HuH-7.5 (cell line): ENCODE measurements at places on chromosomes 11 and 22.

- no peak for DNase-seq
These were observed 4.6 kb upstream of the MUC6 start for GRCh38 chr11:1041149-1041467.

DNA sequence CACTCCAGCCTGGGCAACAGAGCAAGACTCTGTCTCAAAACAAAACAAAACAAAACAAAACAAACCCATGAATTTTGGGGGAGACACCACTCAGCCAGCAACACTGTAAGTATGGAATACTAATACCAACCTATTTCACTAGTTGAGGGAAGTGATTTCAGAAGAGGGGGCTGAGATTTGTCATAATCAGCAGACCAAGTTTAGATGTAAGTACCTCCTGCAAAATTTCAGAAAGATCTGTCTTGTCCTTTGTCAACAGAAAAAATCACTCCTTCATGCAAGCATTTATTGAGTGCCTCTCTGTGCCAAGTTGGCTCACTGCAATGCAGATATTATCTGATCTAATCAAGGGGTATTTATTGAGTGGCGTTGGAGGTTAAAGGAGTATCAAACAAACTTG lies 23.4 kb upstream of the ADA2 start:
- DNase-seq: no peak

- DNase-seq: no peak
These were observed 9.5 kb downstream of the GNB1L start for GRCh38 chr22:19845054-19845722.

DNA sequence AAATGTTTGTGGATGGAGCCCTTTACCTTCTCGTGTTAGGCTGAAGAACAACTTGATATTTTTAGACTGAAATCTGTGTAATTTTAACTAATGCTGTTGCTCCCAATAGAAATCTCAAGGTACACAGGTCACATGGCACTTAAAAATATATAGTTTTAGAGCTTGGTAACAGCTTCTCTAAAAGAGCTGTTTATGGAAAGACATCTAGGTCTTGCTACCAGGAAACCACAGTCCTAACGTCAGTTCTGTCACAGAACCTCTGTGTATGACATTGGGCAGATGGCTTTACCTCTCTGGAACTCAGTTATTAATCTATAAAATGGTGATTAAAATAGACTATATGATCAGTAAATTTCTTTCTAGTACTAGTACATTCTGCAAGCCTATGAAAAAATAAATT lies 35.4 kb downstream of the PAK1 start:
- no peak for DNase-seq

DNA sequence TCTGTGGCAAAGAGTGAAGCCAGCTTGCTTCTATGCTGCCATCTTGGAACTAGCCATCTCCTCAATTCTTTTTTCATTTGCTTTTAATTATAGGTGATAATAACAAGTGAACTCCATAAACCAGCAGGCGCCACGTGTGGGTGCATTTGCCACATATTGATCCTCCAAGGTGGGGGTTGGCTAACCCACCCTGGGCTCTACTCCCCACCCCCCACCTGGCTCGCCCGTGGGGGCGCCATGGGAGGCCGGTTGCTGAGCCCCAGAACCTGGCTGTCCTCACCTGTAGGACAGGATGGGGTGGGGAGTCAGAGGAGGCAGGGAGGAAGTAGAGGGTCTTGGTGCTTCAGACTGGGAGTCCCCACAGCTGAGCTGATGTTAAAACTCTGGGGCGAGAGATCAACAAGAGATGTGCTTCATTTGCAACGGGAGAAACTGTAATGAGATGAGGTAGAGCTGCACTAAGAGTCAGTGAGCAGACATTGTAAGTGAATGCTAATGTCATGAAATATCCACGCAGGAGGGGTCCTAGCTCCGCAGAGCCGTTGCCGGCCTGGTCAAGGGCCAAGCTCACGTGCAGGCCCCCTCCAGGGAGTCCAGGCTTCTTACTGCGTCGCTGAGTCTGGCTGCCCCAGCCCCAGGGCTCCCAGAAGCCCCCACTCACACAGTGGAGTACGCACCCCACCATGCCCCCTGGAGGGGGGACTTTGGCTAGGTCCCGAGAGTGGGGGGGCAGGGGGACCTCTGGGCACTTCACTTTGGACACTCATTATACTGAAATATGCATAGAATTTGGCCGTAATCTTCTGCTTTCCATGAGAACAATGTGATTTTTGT lies 59.4 kb downstream of the BRD1 start:
- DNase-seq: no peak

- DNase-seq: no peak
These were observed 219.9 kb downstream of the MN1 start for GRCh38 chr22:27581688-27582087.

- DNase-seq: no peak
These were observed 96.4 kb upstream of the PARVA start for GRCh38 chr11:12280838-12281565.

- DNase-seq: no peak
These were observed 1.4 kb downstream of the PCSK7 start for GRCh38 chr11:117230286-117230961.

DNA sequence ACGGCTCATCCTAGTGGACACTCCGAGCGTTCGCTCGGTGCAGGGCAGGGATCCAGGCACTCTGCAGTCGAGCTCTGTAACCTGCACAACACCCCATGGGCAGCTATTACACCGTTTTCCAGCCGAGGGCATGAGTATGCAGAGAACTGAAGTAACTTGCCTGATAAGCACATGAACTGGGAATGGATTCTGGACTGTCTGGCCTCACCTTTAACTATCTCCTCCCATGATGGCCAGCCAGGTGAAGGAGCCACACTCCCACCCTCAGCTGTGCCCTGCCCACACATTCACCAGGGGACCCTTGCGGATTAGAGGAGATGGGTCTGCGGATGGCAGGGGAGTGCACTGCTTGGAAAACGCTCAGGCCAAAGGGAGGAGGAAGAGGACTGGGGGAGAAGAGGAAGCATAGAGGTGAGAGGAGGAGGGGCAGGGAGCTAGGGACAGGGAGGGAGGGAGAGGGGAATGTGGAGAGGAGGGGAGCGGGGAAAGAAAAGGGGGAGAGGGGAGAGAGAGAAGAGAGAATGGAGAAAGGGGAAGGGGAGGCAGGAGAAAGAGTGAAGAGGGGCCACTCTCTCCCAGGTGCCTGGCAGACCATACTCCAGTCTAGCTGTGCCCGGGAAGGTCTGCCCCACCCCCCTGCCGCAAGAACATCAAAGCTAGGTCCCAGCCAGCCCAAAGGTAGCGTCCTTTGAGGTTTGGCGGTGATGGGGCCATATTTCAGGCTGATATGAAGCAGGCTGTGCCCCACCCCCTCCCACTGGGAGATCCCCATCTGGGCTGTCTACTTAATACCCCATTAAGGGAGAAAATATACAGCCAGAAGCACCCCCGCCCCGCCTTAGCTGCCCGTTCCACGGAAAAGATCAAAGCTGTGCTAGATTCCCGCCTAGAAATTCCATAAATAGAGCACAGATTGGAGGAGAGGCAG lies 33.2 kb upstream of the TCF20 start:
- no peak for DNase-seq

- no peak for DNase-seq
These were observed 25.3 kb upstream of the TESMIN start for GRCh38 chr11:68776442-68777235.

GRCh38 chr22:23117891-23118646 lies 23.7 kb downstream of the RSPH14 start:
- DNase-seq: no peak

GRCh38 chr11:127000981-127001380 lies 411 bp upstream of the KIRREL3 start:
- no peak for DNase-seq

GRCh38 chr11:87451395-87451794 lies 413.7 kb downstream of the TMEM135 start:
- DNase-seq: no peak

DNA sequence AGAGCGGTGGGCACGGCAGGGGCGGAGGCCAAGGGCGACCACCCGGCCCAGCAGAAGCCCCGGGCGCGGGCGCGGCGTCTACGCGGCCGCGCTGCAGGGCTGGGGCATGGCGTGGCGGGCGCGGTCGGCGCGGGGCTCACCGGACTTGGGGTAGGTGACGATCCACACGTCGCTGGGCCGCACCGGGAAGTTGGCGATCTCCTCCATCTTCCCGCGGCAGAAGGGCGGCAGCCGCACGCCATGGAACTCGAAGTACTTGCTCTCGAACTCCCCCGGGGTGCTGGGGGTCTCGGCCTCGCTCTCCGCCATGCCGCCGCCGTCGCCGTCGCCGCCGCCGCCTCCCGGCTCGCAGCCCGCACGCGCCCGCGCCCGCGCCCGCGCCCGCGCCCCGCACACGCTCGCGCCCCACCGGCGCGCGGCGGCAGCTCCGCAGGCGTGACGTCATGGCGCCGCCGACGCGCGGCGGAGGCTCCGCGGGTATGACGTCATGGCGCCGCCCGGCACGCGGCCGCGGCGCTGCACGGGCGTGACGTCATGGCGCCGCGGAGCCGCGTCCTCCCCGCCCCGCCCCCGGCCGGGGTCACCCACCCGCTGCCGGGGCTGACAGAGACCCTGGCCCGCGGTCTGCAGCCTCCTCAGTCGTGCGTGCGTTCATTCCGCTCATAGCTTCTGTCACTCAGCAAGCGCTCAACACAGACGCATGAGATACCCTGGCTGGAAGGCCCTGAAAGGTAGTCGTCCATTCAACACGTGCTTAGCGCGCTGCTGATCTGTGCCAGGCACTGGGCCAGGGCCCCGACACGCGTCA lies at the start of gene SULT4A1:
TSS of gene SULT4A1 (minus strand) at position 440 of the 808 bp plus-strand sequence. CDS start at position 309, 131 bp downstream.
- no peak for DNase-seq

GRCh38 chr11:61334434-61335354 lies 1.7 kb downstream of the TKFC start:
- DNase-seq: no peak

- no peak for DNase-seq
These were observed 67.3 kb downstream of the IGF2 start for GRCh38 chr11:2071748-2072385.

GRCh38 chr11:47705721-47706120 lies 9.4 kb downstream of the AGBL2 start:
- no peak for DNase-seq

DNA sequence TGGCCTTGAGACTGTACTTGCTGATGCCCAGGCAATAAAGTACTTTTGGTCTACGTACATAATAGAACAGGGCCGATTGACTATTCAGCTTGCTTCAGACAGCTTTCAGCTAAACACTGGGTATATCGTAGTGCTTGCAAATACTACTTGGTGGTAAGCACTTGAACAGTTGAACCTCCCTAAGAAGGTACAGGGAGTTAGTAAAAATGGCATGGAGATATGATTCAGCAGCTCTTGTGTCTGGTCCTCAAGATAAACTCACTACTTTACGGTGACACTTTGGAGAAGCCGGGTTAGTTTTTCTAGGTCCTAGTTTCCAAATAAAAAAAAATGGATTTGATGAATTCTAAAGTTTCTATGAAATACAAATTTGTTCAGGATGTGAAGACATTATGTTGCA lies 7.3 kb downstream of the CCDC117 start:
- no peak for DNase-seq

DNA sequence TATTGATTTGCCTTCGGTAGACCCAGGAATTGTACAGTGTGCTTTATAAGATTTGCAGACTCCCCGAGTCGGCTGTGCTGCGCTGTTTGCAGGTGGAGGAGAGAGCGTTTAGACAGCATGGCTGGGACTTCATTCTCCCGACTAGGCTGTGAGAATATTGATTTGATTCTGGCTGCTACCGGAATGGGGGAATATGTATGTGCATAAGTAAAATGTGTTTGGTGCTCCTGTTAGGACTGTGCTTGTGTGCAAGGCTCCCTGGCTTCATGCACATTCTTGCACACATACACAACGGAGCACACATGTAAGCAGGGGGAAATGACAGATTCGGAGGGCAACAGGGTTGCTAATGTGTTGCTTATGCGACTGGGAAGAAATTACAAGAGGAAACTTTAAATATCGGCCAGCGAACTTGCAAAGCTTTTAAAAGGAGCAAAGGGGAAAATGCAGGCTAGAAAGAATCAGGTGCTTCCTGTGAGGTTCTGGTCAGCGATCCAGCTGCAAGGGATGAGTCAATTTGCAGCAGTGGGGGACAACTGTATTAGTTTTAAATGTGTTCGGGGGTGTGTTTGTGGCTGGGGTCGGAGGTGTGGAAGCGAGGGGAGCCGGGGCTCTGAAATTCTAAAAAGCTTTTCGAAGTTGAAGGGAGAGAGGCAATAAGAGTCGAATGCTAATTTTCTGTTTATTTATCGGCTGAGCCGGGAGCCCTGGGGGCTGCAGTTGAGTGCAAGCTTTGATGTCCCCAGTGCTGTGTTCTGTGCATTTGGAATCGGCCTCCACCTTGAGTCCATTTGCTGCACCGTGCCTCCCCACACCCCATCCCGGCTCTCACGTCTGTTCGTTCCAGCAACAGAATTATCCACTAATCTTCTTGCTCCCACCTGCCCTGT lies 731 bp downstream of the NTM start:
- DNase-seq: no peak

GRCh38 chr11:35911013-35911412 lies 32.8 kb upstream of the LDLRAD3 start:
- DNase-seq: no peak

DNA sequence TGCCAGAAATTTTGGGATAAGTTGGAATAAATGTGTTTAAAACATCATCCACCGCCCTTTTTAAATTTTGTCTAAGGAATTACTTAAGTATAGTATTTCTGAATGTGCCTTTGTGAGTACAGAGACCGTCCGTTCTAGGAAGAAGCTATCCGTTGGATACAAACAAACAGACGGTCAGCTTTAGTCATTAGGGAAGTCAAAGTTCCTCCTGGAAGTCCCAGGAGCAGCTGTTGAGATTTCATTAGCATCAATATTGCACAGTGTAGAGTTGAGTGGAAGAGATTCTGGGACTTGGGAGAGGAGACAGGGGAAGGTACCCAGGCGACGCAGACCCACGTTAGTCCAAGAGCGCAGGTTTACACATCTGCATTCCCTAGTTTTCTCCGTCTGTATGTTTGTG lies 15.7 kb upstream of the ADSL start:
- no peak for DNase-seq

GRCh38 chr11:115887727-115888126 lies 383.5 kb upstream of the CADM1 start:
- DNase-seq: no peak

- no peak for DNase-seq
These were observed 27.9 kb downstream of the PIWIL4 start for GRCh38 chr11:94595076-94595475.

DNA sequence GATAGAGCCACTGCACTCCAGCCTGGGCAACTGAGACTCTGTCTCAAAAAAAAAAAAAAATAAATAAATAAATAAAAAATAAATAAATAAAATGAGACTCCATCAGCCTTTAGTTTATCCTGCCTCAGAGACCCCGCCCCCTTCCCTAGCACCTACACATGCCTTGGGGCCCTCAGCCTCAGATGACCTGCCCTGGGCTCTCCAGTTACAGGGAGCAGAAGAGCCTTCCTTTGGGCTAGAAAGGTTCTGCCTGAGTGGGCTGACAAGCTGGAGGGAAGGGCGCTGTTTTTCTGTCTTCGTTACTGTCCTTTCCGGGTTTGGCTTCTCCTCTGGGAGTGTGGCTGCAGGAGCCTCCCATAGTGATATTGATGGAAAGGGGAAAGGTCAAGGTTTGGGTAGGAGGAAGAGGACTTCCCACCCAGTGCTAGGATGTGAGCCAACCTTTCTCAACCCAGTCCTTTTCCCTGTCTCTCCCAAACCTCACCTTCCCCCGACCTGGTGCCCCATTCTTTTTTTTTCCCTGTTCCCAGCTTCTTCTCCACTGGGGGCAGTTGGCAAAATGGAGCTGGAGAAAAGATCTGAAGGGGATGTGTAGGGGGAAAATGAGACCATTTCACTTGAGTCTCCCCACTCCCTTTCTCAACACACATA lies 1.5 kb upstream of the SF3B2 start:
- DNase-seq: no peak
